Cardiac muscle cell (in vitro differentiated cells and primary cell): ENCODE measurements at places on chromosomes 2 and 18. TPM values are rescaled to one million over a fixed set of nuclear protein-coding genes. Genes with fewer than 3 reads are reported as not detected.

The ZNF519 gene
- total RNA-seq: 9.9 and 12.0 TPM in 2 replicates

The HES6 gene
- 8.8 and 11.9 TPM in 2 replicates for total RNA-seq

The GCG gene
- not detected in 2 replicates for total RNA-seq

The SRD5A2 gene
- 0.04 and 0.06 TPM in 2 replicates for total RNA-seq

The DCDC2C gene
- not detected in 2 replicates for total RNA-seq

DNA sequence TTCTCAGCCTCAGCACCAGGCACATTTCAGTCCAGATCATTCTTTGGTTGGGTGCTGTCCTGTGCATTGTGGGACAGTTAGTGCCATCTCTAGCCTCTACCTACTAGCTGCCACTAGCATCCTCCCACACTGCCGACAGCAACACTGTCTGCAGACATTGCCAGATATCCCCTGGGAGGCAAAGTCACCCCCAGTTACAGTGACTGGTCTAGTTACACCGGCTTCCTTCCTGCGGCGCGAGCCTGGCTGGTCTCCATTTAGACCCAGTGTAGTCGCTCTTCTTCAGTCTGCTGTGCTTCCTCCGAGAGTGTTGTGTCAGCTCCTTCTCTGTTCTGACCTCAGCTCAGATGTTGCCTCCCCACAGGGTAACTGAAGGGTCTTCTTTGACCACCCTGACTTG lies 283.1 kb downstream of the PHLPP1 start:
- H3K4me1 ChIP-seq: no peaks in the 10 kb centered on the region
- H3K4me3 ChIP-seq: no peak overlapping the region
- no peaks in the 10 kb centered on the region for H3K27me3 ChIP-seq

GRCh38 chr2:63053081-63053888 lies 2.7 kb downstream of the OTX1 start:
- no peak overlapping the region for H3K4me3 ChIP-seq
- H3K27me3 ChIP-seq: peaks cover 100% of the 10 kb centered on the region
- H3K27ac ChIP-seq: no peak overlapping the region
- no peak for DNase-seq
- no peaks in the 10 kb centered on the region for H3K4me1 ChIP-seq

DNA sequence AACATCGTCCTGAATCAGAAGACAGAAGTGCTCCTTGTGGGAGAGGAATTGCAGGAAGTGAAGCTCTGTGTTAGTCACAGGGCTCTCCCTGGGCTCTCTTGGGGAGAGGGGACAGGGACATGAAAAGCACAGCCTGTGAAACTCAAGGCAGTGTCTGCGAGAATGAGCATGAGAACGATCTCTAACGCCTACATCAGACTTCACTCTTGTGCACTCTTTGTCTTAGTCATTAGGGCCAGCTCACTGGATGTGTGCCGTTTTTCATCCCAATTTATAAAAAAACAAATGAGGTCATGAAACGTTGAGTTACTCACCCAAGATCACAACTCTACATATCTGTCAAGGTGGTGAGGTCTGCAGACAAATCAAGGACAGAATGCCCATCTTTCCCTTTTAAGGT lies 27.0 kb upstream of the TWIST2 start:
- H3K4me3 ChIP-seq: no peak overlapping the region
- no peak for DNase-seq
- H3K36me3 ChIP-seq: no peaks in the 10 kb centered on the region
- no peak overlapping the region for H3K27ac ChIP-seq
- no peaks in the 10 kb centered on the region for H3K4me1 ChIP-seq
- no peaks in the 10 kb centered on the region for H3K27me3 ChIP-seq

DNA sequence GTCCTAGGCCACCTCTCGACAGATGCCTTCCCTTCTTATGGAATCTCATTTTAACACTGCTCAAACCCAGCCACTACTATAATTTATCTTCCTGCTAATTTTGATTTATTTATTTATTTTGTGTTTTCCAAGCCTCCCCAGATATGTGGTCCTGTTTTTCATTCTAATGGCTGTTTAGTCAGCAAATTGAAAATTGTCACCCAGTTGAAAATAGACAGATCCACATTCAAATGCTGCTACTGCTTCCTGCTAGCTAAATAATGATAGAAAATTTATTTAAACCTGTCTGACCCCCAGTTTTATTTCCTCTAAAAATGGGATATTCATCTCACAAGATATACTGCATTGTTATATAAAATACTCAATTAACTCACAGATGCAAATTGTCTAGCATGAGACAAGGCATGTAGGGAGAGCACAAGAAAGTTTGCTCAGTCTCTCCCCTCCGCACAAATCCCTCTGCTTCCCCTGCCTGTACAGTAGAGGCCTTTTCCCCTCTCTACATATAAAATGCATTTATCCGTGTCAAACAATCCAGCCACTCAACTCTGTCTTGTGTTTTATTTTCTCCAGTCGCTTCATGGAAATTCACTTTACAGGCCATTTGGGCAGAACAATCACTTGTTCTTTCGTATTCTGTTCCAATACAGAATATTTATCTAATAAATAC lies 389.9 kb downstream of the SOX11 start:
- no peaks in the 10 kb centered on the region for H3K4me1 ChIP-seq
- H3K4me3 ChIP-seq: no peak overlapping the region
- no peaks in the 10 kb centered on the region for H3K36me3 ChIP-seq
- no peak for DNase-seq
- H3K27me3 ChIP-seq: no peaks in the 10 kb centered on the region
- H3K27ac ChIP-seq: no peak overlapping the region

DNA sequence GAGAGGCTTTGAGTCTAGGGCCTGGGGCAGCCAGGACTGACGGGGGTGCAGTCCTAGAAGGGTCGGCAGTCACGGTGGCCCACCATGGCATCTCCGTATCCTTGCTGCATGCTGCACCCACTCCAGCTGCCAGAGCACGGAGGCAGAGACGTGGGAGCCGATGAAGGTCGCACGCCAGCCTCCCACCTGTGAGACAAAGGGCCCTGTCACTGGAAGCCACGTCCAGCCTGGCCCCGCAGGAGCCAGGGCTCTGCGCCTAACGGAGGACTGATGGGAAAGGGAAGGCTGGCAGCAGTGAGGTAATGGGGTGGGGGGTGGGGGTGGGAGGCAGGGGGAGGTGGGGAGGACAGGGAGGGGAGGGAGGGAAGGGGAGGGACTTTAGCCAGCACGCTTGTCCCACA lies 21.9 kb downstream of the ITM2C start:
- H3K27ac ChIP-seq: peak overlapping the region; percentile 80
- no peak overlapping the region for H3K4me3 ChIP-seq
- DNase-seq: no peak

DNA sequence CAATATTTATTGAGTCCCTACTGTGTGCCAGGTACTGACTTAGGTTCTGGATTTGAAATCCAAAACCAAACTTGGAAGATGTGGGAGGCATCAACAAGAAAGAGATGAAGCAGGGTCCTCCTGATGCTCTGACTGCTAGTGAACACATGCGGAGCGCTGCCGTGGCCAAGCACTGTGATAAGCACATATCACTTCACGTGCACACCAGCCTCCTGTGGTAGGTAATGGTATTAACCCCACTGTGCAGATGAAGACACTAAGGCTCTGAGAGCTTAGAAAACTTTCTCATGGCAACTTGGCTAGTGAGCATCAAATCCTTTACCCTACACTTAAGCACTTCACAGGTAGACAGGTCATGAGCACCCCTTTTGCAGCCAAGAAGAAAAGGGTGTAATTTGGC lies 216.1 kb downstream of the HAUS1 start:
- DNase-seq: no peak
- H3K36me3 ChIP-seq: no peaks in the 10 kb centered on the region
- H3K4me1 ChIP-seq: peaks cover 24% of the 10 kb centered on the region
- no peak overlapping the region for H3K4me3 ChIP-seq

GRCh38 chr18:35491700-35492077 lies 6.1 kb downstream of the INO80C start:
- no peak overlapping the region for H3K4me3 ChIP-seq
- H3K36me3 ChIP-seq: no peaks in the 10 kb centered on the region
- H3K27me3 ChIP-seq: no peaks in the 10 kb centered on the region
- DNase-seq: peak; percentile 20

GRCh38 chr2:64626963-64627760 lies 26.6 kb downstream of the SERTAD2 start:
- no peak overlapping the region for H3K4me3 ChIP-seq
- H3K27ac ChIP-seq: peak overlapping the region; percentile 71
- peaks cover 6% of the 10 kb centered on the region for H3K36me3 ChIP-seq
- H3K4me1 ChIP-seq: peaks cover 10% of the 10 kb centered on the region
- H3K27me3 ChIP-seq: no peaks in the 10 kb centered on the region

GRCh38 chr2:163800951-163801381 lies 65.2 kb upstream of the FIGN start:
- no peaks in the 10 kb centered on the region for H3K27me3 ChIP-seq
- peaks cover 37% of the 10 kb centered on the region for H3K4me1 ChIP-seq
- DNase-seq: peak; percentile 21
- no peaks in the 10 kb centered on the region for H3K36me3 ChIP-seq
- H3K4me3 ChIP-seq: no peak overlapping the region

- no peaks in the 10 kb centered on the region for H3K27me3 ChIP-seq
- DNase-seq: no peak
- H3K4me3 ChIP-seq: no peak overlapping the region
- no peak overlapping the region for H3K27ac ChIP-seq
- H3K36me3 ChIP-seq: no peaks in the 10 kb centered on the region
Observed at GRCh38 chr2:233075966-233076339, 15.8 kb downstream of the INPP5D start.

GRCh38 chr2:20334605-20335203 lies 15.9 kb downstream of the PUM2 start:
- no peak overlapping the region for H3K4me3 ChIP-seq
- H3K36me3 ChIP-seq: no peaks in the 10 kb centered on the region
- no peak for DNase-seq
- no peaks in the 10 kb centered on the region for H3K27me3 ChIP-seq
- no peak overlapping the region for H3K27ac ChIP-seq
- H3K4me1 ChIP-seq: no peaks in the 10 kb centered on the region

DNA sequence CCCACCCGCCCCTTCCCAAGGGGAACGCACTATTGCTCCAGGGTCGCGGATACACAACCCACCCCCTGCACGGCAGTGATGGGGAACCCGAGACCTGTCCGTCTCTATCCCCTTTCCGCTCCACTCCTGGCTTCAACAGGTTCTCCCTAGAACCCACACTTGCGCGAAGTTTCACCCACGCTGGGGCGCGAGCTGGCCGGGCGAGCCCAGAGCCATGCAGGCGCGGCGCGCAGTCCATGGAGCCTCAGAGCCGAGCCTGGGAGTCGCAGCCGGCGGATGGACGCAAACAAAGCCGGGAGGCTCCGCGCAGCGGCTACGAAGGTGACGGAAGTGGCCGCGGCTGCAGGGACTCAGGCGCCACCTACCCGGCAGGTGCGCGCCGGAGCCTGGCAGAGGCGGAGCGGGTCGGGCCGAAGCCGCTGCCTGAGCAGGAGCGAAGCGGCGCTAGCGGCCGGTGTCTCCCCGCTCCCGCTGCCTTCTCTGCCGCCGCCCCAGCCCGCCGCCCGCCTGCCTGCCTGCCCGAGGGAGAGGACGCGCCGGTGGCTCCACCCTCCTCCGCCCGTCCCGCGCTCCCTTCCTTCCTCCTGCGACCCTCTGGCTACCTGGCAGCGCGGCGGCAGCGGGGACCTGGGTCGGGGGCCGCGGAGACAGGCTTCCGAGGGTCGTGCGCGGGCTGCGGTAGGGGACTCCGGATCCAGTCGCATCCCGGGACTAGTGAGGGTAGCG lies 14.0 kb downstream of the ALPG start:
- H3K27ac ChIP-seq: no peak overlapping the region
- DNase-seq: peak; percentile 60
- H3K27me3 ChIP-seq: peaks cover 99% of the 10 kb centered on the region
- no peaks in the 10 kb centered on the region for H3K36me3 ChIP-seq
- H3K4me1 ChIP-seq: no peaks in the 10 kb centered on the region

DNA sequence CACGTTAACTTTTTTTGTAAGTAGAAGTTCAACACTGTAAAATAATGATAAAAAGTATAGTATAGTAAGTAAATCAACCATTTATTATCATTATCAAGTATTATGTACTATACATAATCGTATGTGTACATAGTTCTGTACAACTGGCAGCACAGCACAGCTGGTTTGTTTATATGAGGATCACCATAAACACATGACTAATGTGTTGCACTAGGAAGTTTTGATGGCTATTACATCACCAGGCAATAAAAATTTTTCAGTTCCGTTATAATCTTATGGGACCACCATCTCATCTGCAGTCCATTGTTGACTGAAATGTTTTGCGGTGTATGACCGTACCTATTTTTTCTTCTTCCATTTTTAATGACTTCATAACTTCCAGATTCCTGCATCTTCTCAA lies 39.2 kb upstream of the ZNF385B start:
- DNase-seq: no peak
- no peak overlapping the region for H3K27ac ChIP-seq
- H3K4me3 ChIP-seq: no peak overlapping the region
- no peaks in the 10 kb centered on the region for H3K27me3 ChIP-seq
- no peaks in the 10 kb centered on the region for H3K36me3 ChIP-seq
- no peaks in the 10 kb centered on the region for H3K4me1 ChIP-seq

GRCh38 chr2:235647877-235648276 lies 154.0 kb downstream of the AGAP1 start:
- no peak for DNase-seq
- H3K27me3 ChIP-seq: no peaks in the 10 kb centered on the region
- no peaks in the 10 kb centered on the region for H3K36me3 ChIP-seq
- H3K4me3 ChIP-seq: no peak overlapping the region
- no peak overlapping the region for H3K27ac ChIP-seq
